ENCODE measurements at places on chromosomes 3 and 15.
A peak's percentile ranks its signal among the peaks of the same experiment; 100 is the strongest.

DNA sequence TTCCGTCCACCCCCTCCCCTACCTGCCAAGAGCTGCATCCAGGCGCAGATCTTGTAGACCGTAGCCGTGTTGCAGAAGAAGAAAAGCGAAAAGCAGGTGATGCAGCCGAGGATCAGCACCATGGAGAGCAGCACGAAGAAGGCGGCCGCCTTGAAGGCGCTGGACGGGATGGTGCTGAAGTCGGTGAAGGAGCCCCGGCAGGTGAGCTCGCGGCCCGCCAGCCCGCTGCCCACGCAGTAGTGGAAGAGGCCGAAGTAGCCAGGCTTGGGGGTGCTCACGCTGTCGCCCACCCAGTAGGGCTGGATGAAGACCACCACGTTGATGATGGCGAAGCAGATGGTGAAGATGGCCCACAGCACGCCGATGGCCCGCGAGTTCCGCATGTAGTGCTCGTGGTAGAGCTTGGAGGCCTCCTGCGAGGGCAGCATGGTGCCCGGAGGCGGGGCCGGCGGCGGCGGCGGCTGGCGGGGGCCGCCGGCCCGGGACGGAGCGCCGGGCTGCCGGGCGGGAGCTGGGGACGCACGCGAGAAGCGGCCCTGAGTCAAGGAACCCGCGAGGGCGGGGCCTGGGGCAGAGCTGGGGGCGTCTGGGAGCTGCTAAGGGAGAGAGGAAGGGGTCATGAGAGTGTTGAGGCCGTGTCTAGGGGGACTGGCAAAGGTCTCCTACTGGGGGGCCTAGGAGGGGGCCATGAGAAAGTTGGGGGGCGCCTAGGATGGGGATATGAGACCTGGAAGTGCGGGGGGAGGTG, 1.2 kb downstream of the LHFPL4 start:
- DNase-seq: no peak

DNA sequence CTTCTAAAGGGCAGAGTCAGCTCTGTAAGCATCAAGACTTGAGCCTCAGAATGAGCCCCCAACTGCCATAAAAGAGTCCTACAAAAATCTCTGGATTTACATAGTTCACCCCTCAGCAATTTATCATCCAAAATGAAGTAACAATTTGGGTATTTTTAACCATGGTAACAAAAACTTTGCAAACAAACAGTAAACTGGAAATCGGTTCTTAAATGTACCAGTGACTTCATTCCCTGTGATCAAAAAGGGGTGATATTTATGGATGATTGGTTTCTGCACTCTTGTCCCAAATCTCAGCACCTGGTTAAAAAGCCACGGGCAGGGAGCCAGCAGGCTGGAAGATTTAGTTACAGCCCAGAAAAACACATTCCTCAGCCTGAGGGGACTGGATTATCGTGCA, 73.6 kb downstream of the TFG start:
- DNase-seq: no peak

DNA sequence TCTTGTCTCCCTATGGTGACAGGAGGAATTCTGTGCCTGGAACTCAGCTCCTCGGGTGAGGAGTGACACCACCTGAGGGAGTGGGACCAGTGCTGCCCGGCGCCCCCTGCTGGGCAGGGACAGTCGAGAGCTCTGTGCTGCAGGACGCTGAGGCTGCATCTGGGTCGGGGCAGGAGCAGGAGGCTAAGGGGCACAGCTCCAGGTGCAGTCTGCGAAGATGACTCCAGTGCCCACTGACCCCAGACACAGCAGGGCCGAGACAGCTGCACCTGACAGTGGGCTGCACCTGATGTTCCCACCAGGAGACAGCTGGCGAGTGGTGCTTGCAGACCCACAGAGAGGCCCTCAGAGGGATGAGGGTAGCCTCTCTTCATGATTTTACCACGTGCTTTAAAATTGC, 152.9 kb downstream of the ATP10A start:
- no peak for DNase-seq

DNA sequence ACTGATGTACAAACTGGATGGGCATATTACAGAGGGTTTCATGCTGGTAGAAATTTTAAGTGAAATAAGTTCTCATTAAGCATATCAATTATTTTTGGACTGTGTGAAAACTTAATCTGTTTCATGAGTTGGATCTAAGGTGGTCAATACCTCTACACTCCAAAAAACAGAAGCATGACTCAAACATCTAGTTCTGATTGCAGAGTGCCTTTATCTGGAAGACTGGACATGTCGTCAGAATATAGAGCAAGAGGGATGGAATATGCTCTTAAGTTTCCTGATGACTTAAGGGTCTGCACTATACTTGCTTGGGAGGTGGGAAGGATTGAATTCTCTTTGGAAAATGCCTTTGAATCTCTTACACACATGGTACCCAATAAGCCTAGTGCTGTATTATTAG, 138.3 kb downstream of the LPP start:
- DNase-seq: no peak

GRCh38 chr3:179336345-179336929, 11.1 kb upstream of the MFN1 start:
- no peak for DNase-seq

DNA sequence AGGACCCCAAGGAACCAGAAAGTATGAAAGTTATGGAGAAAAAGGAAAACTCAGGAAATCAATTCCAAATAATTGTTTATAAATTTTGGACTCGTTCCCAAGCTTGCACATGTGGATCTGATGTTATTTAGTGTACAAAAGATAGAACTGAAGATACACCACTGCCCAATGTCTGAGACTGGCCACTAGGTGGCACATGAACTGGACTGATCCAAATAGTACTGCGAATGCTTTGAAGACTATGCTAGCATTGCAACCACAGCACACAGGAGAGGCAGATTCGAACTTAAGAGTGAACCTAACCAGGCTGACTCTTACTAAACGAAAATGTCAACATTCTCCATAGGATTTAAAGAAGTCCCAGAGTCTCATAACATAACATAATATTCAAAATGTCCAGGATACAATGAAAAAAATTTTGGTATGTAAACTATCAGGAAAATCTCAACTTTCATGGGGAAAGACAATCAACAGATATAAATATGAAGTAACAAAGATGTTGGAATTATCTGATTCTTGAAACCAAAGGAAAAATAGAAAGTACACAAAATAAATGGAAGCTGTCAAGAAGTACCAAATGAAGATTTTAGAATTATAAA, 596.7 kb downstream of the FGF12 start:
- DNase-seq: peak; percentile 52

- no peak for DNase-seq
Observed at GRCh38 chr3:71578054-71578751, 5.3 kb downstream of the FOXP1 start.

DNA sequence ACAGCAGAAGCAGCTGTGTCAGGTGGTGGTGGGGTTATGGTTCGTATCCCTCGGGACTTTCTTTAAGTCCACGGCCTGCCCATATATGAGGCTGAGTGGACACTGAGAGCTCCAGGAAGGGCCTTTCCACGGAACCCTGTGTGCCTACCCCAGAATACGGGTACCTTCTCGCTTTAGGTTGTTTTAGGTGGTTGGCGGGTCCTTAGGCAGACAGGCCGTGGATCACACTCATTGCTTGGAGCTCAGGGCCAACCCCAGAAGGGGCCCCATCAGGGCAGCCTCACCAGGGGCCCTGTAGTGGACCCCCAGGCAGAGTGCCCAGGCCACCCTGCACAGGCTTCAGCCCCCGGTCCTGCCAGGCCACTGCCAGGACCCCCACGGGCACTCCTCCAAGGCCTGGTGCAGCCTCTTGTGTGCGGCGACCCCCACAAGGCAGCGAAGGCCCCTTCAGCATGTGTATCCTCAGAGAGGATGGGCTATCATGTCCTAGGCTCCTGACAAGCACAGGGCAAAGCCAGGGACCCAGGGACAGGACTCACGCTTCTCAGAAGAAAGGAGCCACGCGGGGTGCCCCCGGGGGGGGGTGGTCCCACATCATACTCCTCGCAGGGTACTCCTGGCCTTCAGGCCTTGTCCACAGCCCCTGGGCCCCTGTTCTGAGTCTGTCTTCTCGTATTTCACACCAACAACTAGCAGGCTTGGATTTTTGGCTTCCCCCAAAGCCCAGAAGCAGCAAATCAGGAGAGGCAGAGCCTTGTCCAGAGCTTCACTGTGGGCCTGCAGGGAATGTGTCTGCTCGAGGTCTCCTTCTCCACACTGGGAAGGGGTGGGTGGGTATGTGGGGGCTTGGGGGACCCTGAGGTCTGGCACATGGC, 93.4 kb downstream of the LRRK1 start:
- no peak for DNase-seq

All from GM12864 (cell line).